ENCODE measurements at places on chromosomes 1 and 21.

- no peak for DNase-seq
Measured at GRCh38 chr1:45458894-45459293, 32.1 kb downstream of the TESK2 start.

DNA sequence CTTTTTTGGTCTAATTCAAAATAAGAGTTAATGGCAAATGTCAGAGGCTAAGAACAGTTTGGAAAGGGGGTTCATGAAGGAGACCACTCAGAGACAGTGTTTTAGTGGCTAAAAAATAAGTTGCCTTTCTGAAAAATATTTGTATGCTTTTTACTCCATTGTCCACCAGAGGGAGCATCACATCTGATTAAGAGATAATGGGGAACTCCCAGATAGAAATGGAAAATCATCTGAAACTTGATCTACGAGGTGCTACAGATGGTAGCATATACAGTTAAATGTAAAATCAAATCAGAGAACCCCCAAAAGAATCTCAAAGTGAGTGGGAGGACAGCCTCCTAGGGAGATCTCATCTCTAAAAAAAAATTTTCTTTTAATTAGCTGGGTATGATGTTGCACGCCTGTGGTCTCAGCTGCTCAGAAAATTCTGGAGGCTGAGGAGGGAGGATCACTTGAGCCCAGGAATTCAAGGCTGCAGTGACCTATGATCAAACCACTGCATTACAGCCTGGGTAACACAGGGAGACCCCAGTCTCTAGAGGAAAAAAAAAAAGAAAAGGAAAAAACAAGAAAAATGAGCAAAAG is 9.7 kb downstream of the SMYD3 start:
- no peak for DNase-seq

DNA sequence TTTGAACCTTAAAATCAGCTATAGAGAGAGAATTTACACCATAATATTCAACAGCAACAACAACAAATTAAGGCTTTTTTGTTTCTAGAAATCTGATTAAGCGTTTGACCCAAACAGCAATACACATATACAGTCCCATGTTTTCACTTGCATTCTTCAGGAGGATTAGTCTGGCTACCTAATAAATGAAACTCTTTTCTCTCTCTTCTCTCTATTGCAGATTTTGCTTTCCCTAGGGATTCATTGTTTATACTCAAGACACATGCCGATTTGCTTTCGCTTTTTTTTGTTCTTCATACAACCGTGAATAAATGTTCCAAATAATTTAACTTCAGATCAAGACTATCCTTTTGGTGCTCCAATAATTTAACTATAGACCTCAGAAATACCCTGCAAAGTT is 162.4 kb upstream of the PTBP2 start:
- no peak for DNase-seq

- DNase-seq = no peak
Measured at GRCh38 chr21:41571938-41572510, 64.1 kb upstream of the TMPRSS2 start.

DNA sequence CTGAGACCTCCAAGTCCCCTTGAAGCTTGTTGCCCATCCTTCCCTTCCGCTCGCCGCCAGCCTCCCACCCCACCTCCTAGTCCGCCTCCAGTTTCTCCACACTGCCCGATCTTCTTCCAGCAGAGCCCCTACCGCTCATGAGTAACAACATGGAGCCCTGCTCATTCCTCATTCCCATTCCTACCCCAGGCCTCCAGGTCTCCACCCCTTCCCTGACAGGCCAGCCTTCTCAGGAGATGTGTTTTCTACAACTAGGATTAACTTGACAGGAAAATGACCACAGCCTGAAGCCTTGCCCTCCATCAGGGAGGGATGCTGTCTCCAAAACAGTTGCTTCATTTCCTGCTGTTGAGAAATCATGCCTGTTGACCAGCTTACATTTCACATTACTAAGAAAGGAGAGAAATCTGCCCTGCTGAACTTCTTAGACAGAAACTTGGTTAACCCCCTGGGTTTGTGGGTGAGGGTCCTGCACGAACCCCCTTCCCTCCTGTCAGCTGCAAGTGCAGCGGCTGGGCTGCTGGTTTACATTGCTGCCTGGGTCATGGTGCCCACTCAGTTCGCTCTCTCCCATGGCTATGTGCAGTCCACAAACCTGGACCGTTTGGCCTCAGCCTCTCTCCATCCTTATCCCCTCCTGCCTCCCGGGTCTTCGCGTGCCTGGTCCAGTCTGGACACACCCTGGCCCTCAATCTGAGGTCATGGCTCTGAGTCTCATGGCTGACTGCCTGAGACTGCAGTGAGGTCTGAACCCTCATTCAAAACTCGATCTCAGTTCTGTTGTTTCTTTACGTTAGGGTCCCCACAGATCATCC is 16.1 kb upstream of the CHI3L1 start:
- DNase-seq = no peak

DNA sequence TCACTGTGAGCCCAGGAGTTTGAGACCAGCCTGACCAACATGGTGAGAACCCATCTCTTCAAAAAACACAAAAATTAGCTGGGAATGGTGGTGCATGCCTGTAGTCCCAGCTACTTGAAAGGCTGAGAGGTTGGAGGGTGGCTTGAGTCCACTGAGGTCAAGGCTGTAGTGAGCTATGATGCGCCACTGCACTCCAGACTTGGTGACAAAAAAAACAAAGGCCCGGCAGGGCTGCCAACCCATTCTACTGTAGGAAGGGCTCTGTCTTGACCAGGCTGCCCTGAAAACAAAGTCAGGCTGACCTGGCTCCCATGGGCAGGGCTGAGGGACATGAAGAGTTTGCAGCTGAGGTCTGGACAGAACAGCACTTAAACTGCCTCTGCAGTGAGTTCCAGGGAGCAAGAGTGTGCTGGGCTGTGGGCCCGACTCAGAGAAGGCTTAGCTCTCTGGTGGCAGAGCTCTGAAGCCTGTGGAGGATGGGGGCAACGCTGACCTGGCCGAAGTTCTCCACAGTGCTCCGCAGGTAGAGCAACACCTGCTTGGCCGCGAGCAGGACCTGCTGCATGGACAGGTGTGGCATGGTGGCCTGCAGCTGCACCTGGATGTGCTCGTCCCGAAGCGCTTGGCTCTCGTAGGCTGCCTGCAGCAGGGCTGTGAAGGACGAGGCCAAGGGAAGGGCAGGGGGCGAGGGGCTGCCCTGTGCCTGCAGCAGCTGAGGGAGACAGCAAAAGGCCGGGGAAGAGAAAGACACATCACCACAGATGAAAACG is 42.4 kb downstream of the URB1 start:
- no peak for DNase-seq

DNA sequence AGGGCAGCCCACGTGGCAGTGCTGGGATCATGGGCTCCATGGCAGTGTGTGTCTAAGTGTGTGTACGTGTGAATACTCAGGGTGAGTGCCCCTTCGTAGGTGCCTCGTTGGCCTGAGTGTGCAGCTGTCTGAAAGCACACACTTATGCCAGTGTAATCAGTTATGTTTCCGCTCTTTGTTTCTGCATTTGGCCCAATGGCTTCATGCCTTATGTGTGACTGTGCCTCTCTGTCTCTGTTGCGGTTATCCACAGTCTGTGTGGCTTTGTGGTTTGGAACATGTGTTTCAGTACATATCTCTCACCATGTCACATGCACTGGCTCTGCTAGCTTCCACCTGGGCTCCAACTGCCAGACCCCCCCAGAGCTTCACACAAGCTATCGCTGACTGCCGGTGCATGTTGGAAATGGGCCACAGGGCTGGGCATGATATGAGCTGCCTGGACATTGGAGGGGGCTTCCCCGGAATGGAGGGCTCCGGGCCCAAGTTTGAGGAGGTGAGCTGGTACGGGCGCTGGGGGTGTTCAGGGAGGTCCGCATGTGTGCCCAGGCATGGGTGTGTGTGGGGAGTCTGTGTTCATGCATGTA is 70.3 kb upstream of the TINAGL1 start:
- DNase-seq = no peak

GRCh38 chr1:164589408-164589807 is 30.4 kb downstream of the PBX1 start:
- no peak for DNase-seq

- no peak for DNase-seq
Measured at GRCh38 chr1:37647281-37647680, 12.6 kb upstream of the RSPO1 start.

DNA sequence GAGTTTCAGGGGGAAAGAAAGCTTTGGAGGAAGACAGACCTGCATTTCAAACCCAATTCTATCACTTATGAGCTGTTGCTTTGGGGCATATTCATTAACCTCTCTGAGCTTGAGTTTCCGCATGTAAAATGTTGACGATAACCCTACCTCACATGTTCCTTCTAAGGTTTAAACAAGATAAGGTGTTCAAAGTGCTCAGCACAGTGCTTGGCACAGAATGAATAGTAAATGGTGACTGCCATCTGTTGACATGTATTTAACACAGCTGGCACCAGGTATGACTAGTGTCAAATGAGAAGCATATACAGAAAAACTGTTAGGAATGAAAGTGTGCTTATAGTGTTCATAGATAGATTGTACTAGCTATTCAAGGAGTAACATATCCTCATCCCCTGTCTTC is 155.5 kb downstream of the PTGER3 start:
- DNase-seq = no peak

GRCh38 chr21:25561668-25562641 is 45.3 kb downstream of the MRPL39 start:
- DNase-seq = no peak
